ENCODE measurements at places on chromosomes 2 and 18.
A peak's percentile ranks its signal among the peaks of the same experiment; 100 is the strongest.

DNA sequence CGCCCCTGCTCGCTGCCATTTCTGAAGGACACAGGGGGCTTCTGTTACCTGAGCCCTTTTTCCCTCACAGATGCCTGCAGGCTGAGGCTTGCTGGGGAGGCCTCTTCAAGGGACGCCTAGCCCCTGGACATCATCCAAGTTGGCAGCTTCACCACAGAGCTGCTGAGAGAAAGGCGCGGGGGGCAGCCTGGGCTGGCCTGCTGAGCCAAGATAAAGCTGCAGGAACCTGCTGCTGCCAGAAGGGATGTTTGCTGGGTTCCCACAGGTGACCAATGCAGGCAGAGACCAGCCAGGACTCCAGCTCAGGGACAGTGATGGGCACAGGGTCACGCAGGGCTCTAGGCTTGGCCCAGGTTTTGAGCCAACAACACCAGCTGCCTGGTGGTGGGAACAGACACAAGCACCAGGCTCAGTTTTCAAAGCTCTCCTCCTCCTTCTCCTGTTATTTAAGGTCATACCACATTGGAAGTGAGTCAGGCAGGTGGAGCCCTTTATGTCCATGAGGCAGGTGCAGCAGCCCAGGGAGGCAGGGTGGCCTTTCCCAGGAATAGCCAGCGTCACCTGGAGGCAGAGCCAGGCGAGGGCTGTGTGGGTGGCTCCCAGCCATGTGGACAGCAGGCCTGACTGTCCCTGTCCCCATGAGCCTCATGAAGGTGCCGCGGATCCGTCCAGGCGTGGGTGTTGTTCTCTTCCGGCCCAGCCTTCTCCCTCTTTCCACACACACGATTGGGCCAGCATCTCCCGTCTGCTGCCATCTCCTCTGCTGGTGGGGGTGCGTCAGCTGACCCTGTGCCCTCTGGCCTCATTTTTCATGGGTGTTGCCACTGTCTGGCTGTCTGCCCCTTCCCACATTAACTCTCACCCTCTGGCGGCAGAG, 515.5 kb upstream of the MYT1L start:
- peak; percentile 75 for DNase-seq

DNA sequence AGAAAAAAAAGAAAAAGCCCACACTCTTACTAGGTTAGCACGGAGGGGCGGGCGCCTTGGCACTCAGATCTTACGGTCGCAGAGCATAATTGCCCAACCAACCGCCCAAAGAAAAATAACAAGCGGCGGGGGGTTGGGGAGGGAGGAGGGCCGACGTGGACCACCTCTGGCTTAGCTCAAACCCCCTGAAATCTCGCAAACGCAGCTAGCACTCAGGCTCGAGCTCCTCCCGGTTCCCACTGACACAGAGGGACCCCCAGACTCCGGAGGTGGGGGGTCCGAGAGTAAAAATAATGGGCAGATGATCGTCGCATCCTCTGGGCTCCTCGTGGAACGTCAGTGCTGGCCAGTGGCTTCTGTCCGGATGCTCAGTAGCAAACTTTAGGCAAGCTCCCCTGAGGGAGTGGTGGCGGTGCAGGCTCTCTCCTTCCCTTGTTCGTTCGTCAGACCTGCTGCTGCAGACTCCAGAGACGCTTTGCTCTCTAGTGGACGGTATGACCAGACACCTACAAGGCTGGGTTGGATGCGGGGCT, 12.0 kb downstream of the CATIP start:
- DNase-seq, result no peak

DNA sequence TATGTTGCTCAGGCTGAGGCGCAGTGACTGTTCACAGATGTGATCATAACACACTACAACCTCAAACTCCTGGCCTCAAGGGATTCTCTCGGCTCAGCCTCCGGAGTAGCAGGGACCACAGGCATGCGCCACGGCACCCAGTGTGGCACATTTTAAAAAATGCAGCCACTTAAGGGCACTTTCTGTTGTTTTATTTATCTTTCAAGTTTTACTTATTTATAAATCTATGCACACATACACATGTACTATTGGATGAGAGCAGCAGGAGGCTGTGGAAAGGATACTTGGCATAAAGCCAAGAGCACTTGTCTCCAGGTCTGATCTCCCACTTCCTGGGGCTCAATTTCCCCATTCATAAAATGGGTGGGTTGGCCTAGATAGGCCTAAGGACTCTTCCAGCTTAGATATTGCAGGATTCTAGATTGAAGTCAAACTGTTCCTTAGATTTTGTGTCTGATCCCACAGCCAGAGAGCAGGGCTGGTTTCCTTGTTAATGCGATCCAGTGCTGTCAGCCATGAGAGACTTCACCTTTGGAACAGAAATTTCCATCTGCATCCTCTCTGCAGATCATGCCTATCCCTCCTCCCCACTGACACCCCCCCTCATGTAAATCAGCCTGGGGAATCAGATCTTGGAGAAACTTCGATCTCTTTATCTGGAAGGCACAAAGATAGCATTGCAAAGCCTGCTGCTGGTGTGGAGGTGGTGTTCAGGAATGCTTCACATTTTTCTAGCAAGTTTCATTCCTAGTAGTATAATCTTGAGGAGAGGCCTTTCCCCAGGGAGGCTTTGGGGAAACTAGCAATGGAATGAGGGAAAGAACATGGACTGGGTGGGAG, 24.7 kb downstream of the PCBP1 start:
- DNase-seq, result no peak

GRCh38 chr18:7856733-7857132, 289.6 kb downstream of the PTPRM start:
- no peak for DNase-seq

GRCh38 chr2:41936771-41937463, 110.9 kb upstream of the PKDCC start:
- no peak for DNase-seq

- DNase-seq, result no peak
Observed at GRCh38 chr2:4020153-4020552, 316.8 kb downstream of the DCDC2C start.

DNA sequence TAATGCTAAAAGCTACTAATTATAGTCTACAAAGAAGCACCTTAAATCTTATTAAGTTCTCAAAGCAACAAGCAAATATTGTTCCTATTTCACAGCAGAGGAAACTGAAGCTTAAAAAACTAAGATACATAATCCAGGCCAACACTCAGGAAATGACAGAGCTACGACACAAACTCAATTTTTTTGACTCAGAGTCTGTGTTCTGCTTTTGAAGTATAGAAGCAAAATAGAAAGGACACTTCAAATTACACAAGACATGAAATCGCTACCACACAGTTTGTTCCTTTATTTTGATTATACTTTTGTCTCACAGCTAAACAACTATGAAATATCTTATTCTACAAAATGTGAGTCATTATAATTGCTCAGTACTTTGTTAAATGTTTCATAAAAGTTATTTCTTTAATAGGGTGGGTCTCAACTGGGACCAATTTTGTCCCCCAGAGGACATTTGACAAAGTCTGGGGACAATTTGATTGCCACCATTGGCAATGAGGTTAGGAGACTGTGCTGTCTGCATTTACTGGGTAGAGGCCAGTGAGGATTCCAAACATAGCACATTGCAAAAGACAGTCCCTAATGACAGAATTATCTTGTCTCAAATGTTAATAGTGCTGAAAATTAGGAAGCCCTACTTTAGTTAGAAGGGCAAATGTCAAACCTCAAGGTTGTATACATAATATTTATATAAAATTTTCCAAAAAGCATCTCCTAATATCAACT, 101.5 kb upstream of the GRB14 start:
- DNase-seq, result no peak

GRCh38 chr2:230601510-230601909, 111.1 kb upstream of the CAB39 start:
- no peak for DNase-seq

- no peak for DNase-seq
Observed at GRCh38 chr2:159200498-159200897, 86.0 kb downstream of the WDSUB1 start.

DNA sequence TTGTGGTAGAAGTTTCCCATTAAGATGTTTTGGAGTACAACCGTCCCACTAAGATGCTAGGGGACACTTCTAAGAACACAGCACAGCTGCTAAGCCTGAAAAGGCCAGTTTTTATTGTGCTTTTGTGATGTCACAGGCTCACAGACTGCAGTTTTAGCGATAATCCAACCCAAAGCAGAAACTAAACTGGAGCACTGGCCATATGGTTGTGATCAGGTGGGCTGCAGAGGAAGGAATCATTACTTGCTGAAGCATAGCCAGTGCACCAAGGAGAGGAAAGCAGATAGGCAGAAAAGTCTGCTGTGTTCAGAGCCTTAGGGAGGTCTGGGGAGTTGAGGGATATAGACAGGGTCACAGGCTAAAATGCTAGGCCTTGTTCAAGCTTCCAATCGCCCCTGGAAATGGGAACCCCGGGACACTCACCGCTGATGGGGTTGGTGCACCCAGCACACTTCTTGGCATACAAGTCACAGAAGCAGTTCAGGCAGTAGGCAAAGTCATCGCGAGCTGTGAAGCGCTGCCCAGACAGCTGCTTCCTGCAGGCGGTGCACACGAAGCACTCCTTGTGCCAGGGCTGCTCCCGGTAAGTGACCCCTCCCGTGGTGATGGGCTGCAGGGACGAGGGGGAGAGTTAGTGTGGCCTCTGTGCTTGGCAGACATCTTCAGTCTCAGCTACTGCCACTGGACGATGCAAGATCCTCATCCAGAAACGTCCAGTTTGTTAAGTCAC, 25.7 kb downstream of the C2orf49 start:
- DNase-seq, result no peak

DNA sequence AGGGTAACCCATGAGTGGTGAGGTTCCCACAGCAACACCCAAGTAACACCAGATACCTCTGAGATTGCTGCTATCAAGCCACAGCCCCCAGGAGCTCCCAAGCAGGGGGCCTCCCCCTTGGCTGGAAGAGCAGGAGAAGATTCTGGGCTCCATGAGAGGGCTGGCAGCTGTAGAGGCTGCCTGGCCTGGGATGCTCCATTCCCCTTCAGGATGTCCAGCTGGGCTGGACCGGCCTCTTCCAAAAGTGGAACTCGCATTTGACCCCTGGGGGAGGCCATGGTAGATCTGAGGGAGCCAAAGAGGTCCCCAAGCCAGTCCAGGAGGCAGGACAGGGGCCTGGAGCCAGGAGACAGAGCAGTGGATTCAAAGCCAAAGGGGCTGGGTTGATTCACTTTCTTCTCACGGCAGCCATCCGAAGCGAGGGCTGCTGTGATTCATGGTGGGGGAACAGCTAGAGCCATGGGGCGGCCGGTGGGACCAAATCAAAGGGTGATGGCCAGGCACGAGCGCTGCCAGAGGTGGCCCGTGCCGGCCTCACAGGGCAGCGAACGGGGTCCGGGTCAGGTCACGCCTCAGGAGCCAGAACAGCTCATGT, 95.3 kb upstream of the ID2 start:
- no peak for DNase-seq

GRCh38 chr2:239152239-239152915, 248.4 kb downstream of the HDAC4 start:
- DNase-seq, result no peak

DNA sequence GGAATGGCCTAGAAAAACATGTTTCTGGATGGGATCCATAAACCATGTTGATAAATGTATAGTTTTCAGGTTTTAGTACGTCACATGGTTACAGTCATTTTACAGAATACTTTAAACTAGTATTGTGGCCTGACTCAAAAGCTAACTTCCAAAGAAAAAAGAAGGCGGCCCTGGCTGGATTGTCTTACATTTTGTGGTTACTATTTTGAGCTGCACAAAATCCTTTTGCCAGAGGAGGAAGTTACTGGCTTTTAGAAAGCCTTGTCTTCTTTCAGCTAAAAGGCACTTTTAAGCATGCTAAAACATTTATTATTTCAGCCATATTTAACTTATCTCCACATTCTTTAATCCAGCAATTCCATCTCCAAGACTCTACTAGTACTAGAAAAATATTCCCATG, 227.9 kb downstream of the CDH2 start:
- no peak for DNase-seq

DNA sequence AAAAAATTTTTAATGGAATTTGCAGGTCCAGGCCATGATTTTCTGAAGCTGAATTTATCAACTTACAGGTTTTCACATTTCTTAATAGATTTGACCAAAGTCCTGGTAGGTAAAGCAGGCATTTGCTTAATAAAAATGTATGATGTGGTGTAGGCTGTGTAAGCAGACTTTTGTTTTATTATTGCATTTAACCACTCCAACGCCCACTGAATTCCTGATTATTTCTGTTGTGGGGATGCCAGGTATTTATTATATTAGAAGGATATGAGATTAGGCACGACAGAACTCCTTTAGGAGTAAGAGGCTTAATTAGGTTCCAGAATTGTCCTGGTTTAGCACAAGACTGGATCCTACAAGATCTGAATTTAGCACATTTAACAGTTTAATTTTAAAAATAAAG, 111.1 kb downstream of the ADCYAP1 start:
- DNase-seq, result no peak

DNA sequence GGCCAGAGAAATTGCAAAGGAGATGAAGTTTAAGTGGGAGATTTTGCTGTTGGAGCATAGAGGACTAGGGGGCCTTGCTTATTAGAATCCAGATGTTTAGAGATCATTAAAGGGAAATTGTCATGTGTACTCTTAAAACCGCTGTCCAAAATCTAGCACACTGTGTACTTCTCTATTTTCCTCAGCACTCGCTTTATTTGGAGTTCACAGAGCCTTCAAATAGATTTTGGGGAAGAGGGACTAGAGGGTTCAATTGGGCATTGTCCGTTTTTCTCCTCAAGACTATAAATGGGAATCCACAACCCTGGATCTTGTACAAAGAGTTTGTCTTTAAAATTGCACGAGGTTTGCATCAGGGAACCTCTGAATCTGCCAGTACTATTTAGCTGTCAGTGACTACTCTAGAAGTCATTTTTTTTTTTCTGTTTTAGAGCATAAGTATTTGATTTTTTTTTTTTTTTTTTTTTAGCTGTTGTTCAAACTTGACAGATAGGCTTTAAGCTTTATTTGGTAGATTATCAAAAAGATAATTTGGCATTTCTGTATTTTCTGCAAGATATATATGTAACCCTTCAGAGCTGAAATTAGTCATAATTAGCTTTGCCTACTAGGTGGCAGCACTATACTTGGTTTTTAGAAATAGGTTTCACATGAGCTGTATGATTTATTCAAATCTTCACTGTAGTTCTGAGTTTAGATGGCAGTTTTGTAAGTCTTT, 14.2 kb downstream of the PMS1 start:
- DNase-seq, result no peak

DNA sequence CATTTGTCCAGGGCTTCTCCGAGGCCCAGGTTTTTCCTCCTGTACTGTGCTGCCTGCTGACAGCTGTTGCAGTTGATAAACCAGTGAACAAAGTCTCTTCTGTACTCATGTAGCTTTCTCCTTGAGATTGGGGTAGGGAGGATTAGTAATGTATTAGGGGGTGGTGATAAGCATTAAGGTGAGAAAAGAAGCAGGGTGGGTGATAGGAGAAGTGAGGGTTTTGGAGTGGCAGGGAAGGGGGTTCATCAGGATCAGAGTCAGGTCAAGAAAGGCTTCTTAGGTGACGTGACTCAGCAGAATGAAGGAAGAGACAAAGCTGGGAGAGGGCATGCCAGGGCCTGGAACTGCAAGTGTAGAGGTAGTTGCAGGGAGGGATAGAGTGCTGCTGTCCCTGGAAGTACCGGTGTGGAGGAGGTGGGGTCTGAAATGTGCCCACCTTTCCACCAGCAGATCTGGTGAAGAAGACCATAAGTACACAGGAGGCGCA, 48.7 kb downstream of the PKP4 start:
- no peak for DNase-seq
